Activated CD8-positive, alpha-beta memory T cell treated with anti-CD3 and anti-CD28 coated beads for 1 hour (primary cell): ENCODE measurements at places on chromosomes 4 and X.

DNA sequence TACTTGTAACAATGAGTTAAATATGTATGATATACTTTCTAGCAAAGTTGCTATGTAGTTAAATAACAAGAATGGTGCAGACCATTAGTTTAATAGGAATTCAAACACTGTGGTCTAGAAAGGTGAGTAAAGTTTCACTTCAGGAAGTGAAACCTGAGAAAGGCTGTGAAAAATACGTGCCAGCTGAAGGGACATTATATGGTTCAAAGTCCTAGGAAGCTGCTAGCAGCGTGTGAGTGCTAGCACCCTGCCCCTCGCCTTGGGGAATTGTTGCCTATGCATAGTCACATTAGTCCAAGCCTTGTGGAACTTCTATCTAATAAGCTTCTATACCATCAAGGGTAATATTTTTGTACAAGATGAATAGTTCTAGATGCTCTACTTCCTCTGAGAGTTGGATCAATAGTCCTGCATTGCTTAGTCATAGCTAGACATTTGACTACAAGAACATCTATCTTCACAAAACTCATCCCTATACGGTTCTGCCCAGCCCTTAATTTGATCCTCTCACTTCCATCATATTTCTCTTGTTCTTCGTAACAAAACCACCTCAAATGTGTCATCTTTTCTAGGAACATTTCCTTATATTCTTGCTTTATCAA is 45.8 kb upstream of the ARSJ start:
- no peak for DNase-seq

- no peak for DNase-seq
Observed at GRCh38 chr4:48909697-48910096, 3.1 kb upstream of the OCIAD2 start.

DNA sequence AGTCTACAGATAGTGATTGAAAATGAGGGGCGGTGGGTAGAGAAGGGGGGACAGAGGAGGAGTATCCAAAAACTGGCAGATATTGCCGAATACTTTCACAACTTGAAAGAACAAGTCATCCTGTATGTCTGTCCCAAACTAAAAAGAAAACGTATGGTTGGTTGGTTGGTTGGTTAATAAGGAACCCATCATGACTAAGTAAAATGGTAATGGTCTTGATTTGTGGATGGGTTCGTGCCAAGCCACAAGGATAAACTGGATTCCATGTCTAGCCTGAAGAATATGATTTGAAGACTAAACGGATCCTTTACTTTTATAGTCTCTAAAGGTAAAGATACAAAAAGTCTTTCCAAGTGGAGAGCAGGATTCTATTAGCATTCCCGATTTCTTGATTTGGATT is 208.4 kb downstream of the DCLK2 start:
- no peak for DNase-seq

DNA sequence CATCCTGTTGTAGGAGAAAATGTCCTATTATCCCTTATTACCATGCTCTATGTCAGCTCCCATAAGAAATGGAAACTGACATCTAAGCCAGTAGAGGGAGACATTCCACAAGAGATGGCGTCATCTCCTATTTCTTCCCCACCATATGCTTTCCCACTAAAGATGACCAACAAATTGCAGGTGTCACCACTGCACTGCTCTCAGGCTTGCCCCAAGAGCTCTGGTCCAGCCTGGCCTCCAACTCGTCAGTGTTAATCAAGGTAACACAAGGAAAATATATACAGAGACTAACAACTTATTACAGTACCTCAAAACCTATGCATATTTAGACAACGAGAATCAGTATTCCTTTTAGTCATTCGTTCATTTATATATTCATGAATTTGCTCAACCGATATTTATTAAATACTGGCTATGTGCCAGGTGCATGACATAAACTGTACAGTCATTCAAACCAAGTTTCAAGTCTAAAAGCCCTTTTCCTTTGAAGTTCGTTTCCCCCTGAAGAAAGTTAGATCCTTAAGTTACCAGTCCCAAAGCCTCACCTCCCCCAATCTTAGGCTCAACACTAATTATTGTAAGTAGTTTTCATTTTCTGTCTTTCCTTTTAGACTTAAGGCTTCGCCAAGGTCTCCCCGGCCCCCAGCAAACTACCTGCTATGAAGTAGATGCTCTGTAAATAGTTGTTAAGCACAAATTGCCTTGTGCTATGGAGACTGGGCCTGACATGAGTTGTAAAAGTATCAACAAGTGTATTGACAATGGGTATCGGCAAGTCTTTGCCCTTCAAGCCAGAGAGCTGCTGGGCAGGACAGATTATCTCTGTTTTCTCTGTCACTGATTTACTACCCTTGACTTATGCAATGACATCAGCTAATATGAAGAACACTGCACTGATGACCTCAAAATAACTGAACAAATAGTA is 3.1 kb upstream of the FGB start:
- no peak for DNase-seq

GRCh38 chr4:143782521-143782920 is 82.0 kb upstream of the FREM3 start:
- DNase-seq, result no peak

DNA sequence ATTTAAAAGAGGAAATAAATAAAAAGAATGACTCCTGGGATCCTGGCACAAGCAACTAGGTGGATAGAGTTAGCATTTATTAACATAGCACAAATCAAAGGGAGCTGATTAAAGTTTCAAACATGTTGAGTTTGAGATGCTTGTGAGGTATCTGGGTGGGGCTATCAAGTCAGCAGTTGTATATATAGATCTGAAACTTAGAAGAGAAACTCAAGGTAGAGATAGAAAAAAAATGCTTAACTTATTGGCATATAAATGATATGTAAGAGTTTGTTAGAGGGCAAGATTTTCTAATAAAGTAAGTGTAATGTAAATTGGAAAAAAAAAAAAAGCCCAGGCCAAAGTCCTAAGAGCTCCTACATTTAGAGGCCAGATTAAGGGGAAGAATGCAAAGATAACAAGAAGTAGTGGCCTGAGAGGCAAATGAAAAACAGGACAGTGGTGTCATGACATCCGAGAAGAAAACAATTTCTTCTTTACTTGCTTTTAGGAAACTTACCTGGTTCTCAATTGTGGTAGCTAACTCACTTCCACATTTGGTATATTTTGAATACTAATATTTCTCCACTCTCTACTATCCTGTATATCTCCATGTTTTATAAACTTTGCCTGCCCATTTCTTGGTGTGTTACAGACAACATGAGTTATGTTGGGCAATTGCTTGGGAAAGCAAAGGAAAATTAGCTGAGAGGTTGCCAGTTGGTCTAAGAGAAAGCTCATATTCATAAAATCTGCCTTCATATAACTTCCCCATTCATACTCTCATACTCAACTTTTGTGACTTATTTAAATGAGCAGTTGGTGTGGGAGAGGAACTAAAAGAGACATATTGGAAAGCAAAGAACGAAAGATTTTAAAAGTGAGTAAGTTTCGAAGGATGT is 169.2 kb downstream of the PARM1 start:
- DNase-seq, result no peak

GRCh38 chr4:52950226-52950625 is 88.1 kb downstream of the RASL11B start:
- no peak for DNase-seq

GRCh38 chr4:182495031-182495430 is 251.8 kb downstream of the TENM3 start:
- DNase-seq, result no peak

- no peak for DNase-seq
Observed at GRCh38 chr4:168486912-168487281, 6.6 kb upstream of the DDX60L start.

DNA sequence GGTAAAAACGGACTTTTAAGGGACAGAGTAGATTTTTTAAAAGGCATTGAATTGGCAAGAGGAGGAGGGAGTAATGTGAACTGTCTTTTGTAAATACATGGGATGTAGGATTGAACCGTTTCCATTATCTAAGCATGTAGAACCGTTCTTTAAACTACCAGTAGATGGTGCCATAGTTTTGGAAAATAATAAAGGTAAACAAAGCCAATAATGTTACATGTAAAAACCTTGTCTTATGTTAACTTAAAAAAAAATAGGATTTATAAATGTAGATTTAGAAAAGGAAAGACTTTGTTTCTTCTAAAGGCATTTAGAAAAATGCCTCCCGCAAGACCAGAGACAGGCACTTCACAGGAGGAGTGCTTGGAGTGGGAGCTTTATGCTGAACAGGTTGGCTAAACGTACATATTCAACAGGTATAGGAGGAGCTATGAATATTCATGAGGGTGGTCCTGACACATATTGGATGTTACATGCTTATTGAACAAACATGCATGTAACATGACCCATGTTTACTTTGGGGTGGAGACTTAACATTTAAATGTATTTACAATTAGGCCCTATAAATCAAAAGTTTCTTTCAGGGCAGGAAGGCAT is 45.5 kb upstream of the FAM241A start:
- no peak for DNase-seq

GRCh38 chr4:170091069-170091696 is 1.4 kb upstream of the AADAT start:
- DNase-seq, result no peak

DNA sequence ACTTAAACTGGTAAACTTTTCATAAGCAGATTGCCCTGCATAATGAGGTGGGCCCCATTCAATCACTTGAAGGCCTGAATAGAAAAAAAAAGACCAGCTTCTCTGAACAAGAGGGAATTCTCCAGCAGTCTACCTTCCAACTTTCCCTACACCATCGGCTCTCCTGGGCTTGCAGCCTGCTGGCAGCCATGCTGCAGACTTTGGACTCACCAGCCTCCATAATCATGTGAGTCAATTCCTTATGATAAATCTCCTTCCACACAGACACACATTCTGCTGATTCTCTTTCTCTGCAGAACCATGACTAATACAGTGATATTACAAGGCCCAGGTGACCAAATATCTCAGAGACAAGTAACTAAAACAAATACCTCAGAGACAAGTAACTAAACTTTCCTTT is 113.8 kb upstream of the WDR17 start:
- DNase-seq, result no peak

DNA sequence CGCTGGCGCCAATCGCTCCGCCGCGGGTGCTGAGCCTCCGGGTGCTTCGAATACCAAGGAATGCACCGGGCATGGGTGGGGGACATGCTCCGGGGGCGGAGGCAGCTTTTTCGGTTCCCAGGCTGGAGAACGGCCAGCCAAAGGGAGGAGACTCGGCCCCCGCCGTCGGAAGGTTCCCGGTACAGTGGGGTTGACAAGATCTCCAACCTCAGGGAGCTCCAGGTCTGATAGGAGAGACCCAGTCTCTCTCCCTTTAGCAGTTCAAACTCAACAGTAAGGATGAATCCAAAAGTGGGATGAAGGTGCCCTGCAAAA is 29.1 kb upstream of the BCORL1 start:
- no peak for DNase-seq
